Osteoblast (primary cell): ENCODE measurements at places on chromosomes 13 and 19. TPM values are rescaled to one million over a fixed set of nuclear protein-coding genes. Genes with fewer than 3 reads are reported as not detected.

The GNA15 gene
- 0.36 TPM in 1 of 2 replicates, not detected in the other for total RNA-seq

The SH2D3A gene
- total RNA-seq: not detected in 2 replicates

The ERCC5 gene
- total RNA-seq: 99.2 and 103 TPM in 2 replicates

The LINGO3 gene
- not detected in 2 replicates for total RNA-seq

The IGFLR1 gene
- total RNA-seq: 0.72 and 0.88 TPM in 2 replicates

The MADCAM1 gene
- 0.59 and 0.72 TPM in 2 replicates for total RNA-seq

The FAM124A gene
- total RNA-seq: 1.1 and 1.2 TPM in 2 replicates

The KLK14 gene
- not detected in 2 replicates for total RNA-seq

The GAPDHS gene
- not detected in 2 replicates for total RNA-seq

The REEP6 gene
- total RNA-seq: 1.2 and 1.8 TPM in 2 replicates

DNA sequence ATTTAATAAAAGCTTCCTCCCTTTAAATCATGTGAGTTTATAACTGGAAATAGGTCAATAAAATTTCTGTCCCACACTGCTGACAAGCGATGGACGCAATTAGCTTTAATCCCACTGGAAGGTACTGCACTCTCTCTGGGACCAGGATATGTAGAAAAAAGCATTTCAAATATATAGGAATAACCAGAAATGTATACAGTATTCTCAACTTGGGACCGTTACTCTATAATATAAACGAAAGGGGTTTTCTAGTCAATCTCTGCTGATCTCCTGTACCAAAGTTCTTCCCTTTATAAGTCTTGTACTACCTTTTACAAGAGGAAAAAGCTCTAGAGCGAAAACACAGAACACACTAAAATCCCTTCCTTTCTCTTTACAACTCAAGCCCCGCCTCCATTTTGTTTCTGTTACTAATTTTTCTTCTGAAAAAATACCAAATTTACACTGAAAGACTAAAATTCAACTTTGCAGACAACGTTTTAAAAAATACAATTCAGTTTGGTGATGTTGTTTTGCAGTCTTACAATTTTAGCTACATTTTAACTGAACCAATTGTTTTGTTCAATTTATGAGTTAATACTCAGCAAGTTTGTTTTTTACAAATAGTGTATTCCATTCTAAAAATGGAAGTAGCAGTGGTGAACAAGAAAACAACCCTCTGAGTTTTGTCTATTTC is 1.7 kb upstream of the USPL1 start:
- H3K36me3 ChIP-seq: no peaks in the 10 kb centered on the region
- H3K4me3 ChIP-seq: peak overlapping the region; percentile 97
- H3K27ac ChIP-seq: peak overlapping the region; percentile 100
- no peak for DNase-seq
- H3K4me1 ChIP-seq: peaks cover 24% of the 10 kb centered on the region

- H3K27me3 ChIP-seq: no peaks in the 10 kb centered on the region
- peaks cover 18% of the 10 kb centered on the region for H3K36me3 ChIP-seq
- H3K4me3 ChIP-seq: no peak overlapping the region
Measured at GRCh38 chr13:33257841-33258807, 27.4 kb downstream of the STARD13 start.

GRCh38 chr19:34943861-34944573 is 17.3 kb downstream of the ZNF30 start:
- no peaks in the 10 kb centered on the region for H3K4me1 ChIP-seq
- DNase-seq: no peak
- no peaks in the 10 kb centered on the region for H3K27me3 ChIP-seq
- peaks cover 18% of the 10 kb centered on the region for H3K36me3 ChIP-seq
- no peak overlapping the region for H3K4me3 ChIP-seq
- no peak overlapping the region for H3K27ac ChIP-seq

- H3K27ac ChIP-seq: no peak overlapping the region
- DNase-seq: no peak
- H3K4me3 ChIP-seq: peak overlapping the region; percentile 6
- H3K36me3 ChIP-seq: no peaks in the 10 kb centered on the region
Measured at GRCh38 chr13:38769526-38769925, 82.6 kb downstream of the FREM2 start.

DNA sequence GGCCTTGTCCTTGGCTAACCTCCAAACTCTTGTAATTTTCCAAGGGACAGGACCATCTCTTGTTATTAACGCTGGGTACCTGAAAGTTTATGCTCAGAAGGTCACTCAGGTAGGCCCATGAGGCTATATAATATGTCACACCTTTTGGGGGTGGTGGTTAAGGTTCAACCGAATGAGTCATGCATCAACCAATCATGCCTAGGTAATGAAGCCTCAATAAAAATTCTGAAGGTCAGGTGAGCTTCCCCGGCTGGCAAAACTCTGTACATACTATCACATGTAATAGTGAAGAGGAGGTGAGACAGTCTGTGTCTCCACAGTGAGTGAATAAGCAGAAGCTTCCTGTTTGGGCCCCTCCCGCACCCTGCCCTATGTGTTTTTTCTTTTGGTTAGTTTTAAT is 424.9 kb downstream of the PCDH17 start:
- no peaks in the 10 kb centered on the region for H3K36me3 ChIP-seq
- no peaks in the 10 kb centered on the region for H3K27me3 ChIP-seq
- H3K27ac ChIP-seq: no peak overlapping the region
- H3K4me3 ChIP-seq: no peak overlapping the region

GRCh38 chr13:64782466-64782865 is 2447.7 kb downstream of the PCDH9 start:
- H3K4me3 ChIP-seq: no peak overlapping the region
- no peaks in the 10 kb centered on the region for H3K36me3 ChIP-seq
- no peaks in the 10 kb centered on the region for H3K4me1 ChIP-seq
- no peak for DNase-seq
- no peaks in the 10 kb centered on the region for H3K27me3 ChIP-seq
- H3K27ac ChIP-seq: no peak overlapping the region

- no peak overlapping the region for H3K4me3 ChIP-seq
- H3K36me3 ChIP-seq: peaks cover 58% of the 10 kb centered on the region
- no peak for DNase-seq
- H3K27ac ChIP-seq: no peak overlapping the region
- H3K4me1 ChIP-seq: peaks cover 4% of the 10 kb centered on the region
- no peaks in the 10 kb centered on the region for H3K27me3 ChIP-seq
Measured at GRCh38 chr19:2194513-2195078, 30.9 kb downstream of the DOT1L start.

DNA sequence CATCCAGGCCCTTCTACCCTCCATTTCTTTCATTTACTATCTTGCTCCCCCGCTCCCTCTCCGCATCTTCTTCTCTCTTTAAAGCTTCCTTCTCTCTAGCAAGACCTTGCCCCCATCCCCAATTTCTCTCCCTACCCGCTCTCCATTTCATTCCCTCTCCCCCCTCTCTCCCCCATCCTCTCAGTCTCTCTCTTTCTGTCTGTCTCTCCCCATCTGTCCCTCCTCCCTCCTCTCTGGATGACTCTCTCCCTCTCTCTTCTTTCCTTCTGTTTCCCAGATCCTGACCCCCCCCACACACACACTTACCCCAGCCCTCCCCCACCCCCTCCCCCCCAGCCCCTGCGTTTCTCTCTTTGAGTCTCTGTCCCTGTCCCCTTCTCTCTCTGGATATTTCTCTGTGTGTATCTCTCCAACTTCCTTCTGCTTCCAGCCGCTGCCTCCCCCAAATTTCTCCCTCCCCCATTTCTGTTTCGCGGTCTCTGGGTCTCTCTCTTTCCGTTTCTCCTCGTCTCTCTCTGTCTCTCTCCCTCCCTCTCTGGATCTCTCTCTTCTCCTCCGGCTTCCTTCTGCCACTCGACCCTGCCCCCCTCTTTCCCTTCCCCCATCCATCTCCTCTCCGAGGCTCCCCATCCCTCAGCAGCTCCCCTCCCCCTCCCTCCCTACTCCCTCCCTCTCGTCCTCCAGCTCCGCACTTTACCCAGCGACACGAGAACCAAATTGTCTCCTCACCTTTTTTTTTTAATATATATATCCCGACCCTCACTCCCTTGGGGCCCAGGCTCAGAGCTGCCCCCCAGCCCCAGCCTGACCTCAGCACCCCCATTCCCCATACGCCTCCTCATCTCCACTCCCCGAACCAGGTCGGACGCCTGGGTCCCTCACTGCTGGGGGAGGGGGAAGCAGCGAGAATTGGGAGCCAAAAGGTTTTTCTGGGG is 3.6 kb upstream of the CACNG8 start:
- no peaks in the 10 kb centered on the region for H3K36me3 ChIP-seq
- peak; percentile 52 for DNase-seq
- H3K4me3 ChIP-seq: no peak overlapping the region
- no peaks in the 10 kb centered on the region for H3K4me1 ChIP-seq
- peaks cover 64% of the 10 kb centered on the region for H3K27me3 ChIP-seq

DNA sequence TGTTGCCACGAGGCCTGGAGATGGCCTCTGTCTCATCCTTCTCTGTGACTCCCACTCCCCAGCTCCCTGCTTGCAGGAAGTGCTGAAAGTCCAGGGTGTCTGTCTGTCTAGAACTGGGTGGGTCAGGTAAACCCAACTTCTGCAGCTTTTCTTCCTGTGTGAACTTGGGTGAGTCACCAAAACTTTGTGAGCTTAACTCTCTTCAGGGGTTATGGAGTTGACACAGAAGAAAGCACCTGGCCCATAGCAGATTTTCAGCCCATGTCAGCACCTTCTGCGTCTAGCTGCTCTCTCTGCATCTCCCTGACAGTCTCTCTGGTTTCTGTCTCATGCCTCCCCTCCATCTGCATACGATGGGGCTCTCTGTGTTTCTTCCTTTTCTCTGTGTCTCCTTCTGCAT is 4.2 kb upstream of the CACNG7 start:
- no peak overlapping the region for H3K27ac ChIP-seq
- no peak overlapping the region for H3K4me3 ChIP-seq
- peak; percentile 68 for DNase-seq
- no peaks in the 10 kb centered on the region for H3K4me1 ChIP-seq
- peaks cover 41% of the 10 kb centered on the region for H3K27me3 ChIP-seq
- H3K36me3 ChIP-seq: no peaks in the 10 kb centered on the region

DNA sequence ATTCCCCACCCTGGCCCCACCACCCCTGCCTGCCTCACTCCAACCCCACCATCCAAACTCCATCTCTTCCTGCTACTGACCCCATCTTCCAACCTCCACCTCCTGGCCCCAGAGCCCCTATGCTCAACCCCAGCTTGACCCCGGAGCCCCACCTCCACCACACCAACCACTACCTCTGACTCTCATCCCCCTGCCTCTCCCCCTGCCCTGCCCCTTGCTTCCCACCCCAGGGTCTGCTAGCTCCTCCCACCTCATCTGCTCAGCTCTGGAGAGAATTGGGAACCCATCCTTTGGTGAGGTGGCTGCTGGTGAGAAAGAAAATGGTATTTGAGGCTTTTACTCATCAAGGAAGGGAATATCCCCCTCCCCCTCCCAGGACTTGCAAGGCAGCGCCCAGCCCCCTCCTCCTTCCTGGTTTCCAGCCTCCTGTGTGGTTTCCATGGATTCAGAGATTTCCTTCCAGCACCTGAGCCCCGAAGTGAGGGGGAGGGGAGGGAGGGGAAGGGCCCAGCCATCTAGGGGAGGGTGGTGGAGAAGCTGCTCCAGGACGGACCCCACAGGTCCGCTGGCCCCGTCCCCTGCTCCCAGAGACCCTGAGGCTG is 11.4 kb upstream of the PEPD start:
- H3K27ac ChIP-seq: no peak overlapping the region
- no peaks in the 10 kb centered on the region for H3K36me3 ChIP-seq
- H3K4me1 ChIP-seq: peaks cover 2% of the 10 kb centered on the region
- peak; percentile 68 for DNase-seq

- H3K27me3 ChIP-seq: peaks cover 13% of the 10 kb centered on the region
- no peak overlapping the region for H3K27ac ChIP-seq
- no peaks in the 10 kb centered on the region for H3K4me1 ChIP-seq
- H3K36me3 ChIP-seq: no peaks in the 10 kb centered on the region
- H3K4me3 ChIP-seq: no peak overlapping the region
- DNase-seq: peak; percentile 69
Measured at GRCh38 chr19:7600721-7601120, 5.1 kb downstream of the CAMSAP3 start.

- no peak for DNase-seq
- H3K27me3 ChIP-seq: no peaks in the 10 kb centered on the region
- no peaks in the 10 kb centered on the region for H3K4me1 ChIP-seq
- H3K4me3 ChIP-seq: no peak overlapping the region
Measured at GRCh38 chr13:85509512-85509911, 289.7 kb downstream of the SLITRK6 start.

GRCh38 chr13:54226876-54227275 is 1198.3 kb downstream of the OLFM4 start:
- no peak overlapping the region for H3K4me3 ChIP-seq
- no peak overlapping the region for H3K27ac ChIP-seq

DNA sequence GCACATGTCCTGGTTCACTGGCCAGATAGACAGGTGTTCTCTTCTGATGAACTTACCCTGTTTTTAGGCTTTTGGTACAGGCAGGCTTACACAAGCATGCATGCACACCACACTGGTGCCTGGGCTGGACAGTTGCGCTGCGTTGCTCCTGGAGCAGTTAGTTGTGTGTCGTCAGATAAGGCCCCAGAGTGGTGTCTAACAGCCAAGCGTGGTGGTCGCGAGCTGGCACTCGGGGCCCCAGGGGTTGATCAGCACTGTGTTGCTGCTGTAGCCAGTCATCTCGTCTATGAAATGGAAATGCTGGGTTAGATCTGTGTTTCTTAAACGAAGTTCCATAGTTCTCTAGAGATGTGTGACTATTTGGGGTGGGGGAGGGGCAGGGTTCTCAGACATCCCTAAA is 24.6 kb upstream of the TEX29 start:
- no peak for DNase-seq
- no peaks in the 10 kb centered on the region for H3K4me1 ChIP-seq
- peaks cover 18% of the 10 kb centered on the region for H3K36me3 ChIP-seq
- H3K27me3 ChIP-seq: no peaks in the 10 kb centered on the region
